HL-60 (cell line): ENCODE measurements at places on chromosomes 6 and 20.

GRCh38 chr6:26033941-26034354 is 53.3 kb upstream of the HFE start:
- DNase-seq = no peak

GRCh38 chr6:164377348-164377918 is 932.0 kb downstream of the C6orf118 start:
- DNase-seq = no peak

- no peak for DNase-seq
Measured at GRCh38 chr6:56759521-56759920, 116.8 kb upstream of the DST start.

- DNase-seq = no peak
Measured at GRCh38 chr20:48002517-48002970, 217.3 kb upstream of the SULF2 start.

- peak; percentile 82 for DNase-seq
Measured at GRCh38 chr6:13447949-13448724, 39.3 kb downstream of the GFOD1 start.

DNA sequence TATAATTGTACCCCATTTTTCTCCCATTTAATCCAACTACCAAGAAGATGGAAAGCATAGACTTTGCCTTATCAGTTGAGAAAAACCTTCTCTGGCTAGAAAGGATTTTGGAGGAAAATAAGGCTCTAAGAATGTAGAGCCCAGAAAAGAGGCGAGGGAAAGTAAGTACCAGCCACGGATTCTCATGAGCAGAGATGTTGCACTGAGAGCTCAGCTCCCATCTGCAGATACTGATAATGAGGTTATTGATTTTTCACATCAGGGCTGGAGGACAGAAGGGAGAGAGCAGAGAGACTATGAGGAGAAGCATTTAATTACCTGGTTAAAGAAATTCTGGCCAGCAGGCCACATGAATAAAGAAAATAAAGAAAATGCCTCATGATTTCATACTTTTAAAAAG is 104.4 kb upstream of the FAM184A start:
- DNase-seq = no peak

DNA sequence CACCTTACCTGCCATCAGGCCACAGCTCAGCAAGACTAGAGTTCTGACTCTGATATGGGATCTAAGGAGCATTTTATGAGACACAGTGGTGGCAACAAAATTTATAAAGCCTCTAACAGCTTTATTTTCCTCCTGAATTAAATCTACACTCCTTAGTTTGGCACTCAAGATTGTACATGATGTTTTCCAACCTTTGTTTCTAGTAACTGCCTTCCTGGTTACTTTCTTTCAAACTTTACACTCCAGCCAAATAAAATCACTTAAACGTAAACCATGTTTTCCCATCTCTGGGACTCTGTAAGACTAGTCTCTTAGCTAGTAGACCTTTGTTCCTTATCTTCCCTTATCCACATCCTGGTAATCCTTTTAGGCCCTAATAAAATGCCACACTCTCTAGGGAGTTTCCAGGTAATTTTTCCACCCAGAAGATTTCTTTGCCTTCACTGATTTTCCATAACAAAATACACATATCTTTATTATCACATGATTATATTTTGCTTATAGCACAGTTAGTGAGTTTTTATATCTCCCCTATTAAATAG is 92.1 kb downstream of the PKHD1 start:
- no peak for DNase-seq

- no peak for DNase-seq
Measured at GRCh38 chr20:11352041-11352440, 565.7 kb upstream of the BTBD3 start.

- DNase-seq = no peak
Measured at GRCh38 chr6:166809721-166810120, 146.6 kb downstream of the RNASET2 start.

- no peak for DNase-seq
Measured at GRCh38 chr20:54573838-54574237, 98.4 kb downstream of the DOK5 start.

DNA sequence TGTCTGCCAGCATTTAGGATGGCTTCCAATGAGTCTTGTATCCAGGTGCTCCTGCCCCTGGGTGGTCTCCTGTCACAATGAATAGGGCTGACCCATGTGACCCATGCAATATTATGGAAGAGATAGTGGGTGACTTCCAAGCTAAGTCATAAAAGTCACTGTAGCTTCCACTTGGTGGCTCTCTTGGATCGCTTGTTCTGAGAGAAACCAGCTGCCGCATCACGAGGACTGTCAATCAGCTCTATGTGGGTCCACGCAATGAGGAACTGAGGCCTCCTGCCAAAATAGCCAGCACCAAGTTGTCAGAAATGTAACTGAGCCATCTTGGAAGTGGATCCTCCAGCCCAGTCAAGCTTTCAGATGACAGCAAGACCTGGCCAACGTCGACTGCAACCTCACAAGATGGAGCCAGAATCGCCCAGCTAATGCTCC is 14.9 kb upstream of the MATN4 start:
- DNase-seq = peak; percentile 55

DNA sequence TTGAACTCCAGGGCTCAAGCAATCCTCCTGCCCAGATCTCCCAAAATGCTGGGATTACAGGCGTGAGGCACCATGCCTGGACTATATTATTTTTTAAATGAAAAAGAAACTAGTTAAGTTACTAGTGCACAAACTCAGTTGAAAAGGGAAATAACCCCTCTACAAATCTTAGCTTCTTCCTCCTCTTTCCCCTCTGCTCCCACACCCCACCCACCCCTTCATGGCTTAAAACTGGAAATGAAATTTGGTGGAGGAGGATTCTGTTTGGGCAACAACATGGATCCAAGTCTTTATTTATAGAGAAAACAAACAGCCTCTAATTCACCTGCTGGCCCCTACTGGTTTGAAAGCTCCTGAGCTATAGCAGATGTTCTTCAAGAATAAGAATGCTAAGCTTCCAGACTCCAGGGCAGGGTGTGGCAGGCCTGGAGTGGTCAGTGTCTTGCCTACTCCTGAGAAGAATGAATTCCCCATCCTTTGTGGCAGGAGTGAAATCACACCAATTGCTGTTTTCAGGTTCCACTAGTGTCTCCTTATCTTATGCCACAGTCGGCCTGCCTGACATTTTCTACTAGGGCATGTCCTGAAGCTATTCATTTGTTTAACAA is 73.5 kb downstream of the ZFP64 start:
- no peak for DNase-seq

- DNase-seq = no peak
Measured at GRCh38 chr20:3707508-3707899, 4.9 kb downstream of the SIGLEC1 start.

- DNase-seq = no peak
Measured at GRCh38 chr6:1801401-1801800, 191.7 kb downstream of the FOXC1 start.

DNA sequence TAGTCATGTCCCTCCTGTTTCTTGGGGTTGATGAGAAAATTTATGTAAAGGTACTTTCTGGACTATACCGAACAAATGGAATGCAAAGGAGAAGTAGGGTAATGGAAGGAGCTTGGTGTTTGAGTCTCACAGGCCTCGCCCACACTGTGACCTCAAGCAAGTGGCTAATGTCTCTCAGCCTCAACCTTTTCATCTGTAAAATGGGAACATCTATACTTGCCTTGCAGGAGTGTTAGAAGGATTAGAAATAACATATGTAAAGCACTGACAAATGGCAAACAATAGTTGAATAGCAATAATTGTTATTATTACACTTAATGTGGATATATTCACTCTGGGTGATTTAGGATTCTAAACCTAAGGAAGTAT is 8.9 kb upstream of the PKIG start:
- no peak for DNase-seq

DNA sequence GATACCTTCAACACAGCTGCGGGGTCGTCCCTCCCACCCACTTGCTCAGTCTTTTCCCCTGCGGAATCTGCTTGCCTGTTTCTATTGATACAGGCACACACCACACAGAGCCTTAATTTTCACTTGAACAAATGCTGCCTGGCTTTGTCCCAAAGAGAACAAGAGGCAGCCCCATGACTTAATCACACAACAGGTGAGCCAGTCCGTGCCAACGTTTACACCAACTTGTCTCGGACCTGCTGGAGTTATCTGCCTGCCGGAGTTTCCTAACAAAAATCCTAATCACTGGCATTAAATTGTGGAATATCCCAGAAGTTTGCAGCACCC is 186.8 kb upstream of the RREB1 start:
- no peak for DNase-seq

DNA sequence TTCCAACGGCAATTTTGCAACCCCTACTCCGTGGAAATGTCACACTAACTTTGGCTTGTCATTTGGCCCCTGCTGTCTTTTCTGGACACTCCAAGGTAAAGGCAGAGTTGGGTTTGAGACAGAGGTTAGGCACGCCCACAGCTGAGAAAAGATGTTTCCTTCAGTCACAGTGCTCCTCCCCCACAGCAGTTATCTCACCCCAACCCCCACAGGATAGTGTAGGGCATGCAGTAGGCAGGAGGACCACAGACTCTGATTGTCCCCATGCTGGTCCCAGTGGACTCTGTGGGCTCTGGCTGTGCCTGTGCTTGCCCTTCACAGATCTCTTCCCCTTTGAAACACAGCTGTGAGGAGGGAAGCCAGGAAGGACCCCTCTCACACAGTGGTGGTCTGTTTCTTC is 124.0 kb upstream of the CARMIL1 start:
- no peak for DNase-seq

DNA sequence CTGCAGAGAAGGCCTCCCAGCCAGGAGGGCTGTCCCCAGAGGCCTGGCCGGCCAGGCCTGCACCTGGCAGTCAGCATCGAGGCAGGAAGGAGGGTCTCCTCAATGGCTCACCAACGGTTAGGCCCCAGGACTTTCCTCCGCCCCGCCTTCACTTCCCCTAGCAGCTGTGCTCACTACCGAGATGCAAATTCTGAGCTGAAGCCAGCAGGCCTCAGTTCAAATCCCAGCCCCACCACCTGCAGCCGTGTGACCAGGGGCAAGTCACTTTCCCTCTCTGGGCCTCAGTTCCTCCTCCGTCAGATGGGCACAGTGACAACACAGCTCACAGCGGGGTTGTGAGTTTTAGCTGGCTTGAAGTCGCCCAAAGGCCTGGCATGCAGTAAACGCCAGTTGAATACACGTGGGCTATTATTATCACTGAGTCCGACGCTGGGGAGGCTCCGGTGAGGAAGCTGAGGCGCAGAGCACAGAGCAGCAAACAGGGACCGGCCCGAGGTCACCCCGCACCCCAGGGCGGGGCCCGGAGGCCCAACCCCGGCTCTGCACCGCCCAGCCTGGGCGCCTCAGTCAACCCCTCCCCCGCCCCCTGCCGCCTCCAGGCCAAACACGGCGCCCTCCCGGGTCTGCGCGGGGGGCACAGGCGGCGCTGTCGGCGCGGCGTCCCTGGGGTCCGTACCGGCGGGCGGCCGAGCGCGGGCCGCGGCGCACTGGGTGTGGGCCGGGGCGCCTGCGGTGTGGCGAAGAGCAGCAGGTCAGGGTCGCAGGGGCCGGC is 671 bp downstream of the E2F1 start:
- DNase-seq = peak; percentile 61

- no peak for DNase-seq
Measured at GRCh38 chr6:20877008-20877937, 343.0 kb downstream of the CDKAL1 start.

GRCh38 chr6:134117409-134117808 is 65.0 kb upstream of the SLC2A12 start:
- peak; percentile 56 for DNase-seq

- no peak for DNase-seq
Measured at GRCh38 chr20:51560042-51560441, 17.5 kb upstream of the NFATC2 start.

DNA sequence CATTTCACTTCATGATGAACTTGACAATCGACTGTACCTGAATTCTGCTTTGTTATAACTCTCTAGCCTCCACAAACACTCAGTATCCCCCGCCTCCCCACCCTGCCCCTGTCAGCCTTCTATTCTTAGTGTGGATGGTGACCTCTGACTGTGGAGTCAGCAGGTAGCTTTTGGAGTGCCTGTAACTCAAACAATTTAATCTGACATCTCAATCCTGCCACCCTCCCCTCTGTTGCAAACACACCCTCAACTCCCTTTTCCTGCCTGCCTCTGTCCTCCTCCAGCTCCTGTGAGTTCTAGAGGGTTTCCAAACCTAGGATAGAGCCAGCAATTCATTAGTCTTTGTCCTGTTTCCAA is 20.3 kb downstream of the DAAM2 start:
- DNase-seq = no peak

- no peak for DNase-seq
Measured at GRCh38 chr6:70119218-70119835, 183.6 kb downstream of the COL9A1 start.

GRCh38 chr6:148166339-148166968 is 176.2 kb upstream of the SASH1 start:
- no peak for DNase-seq

- no peak for DNase-seq
Measured at GRCh38 chr6:90109141-90109540, 187.5 kb downstream of the BACH2 start.

DNA sequence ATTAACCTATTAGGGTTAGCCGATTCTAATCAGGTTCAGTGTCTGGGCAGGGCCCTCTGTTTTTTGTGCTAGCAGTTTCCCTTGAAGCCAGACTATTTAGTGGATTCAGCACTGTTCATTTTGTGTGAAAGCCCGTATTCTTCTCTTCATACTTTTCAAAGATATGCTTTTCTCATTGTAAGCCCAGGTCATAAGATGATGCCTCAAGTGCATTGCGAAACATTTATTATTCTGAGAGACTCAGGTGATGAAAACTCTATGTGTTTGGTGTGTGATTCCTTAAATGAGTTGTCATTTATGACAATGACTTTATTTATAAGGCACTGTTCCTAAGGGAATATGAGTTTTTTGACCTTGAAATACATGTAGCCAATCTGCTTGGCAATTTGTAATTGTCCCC is 851.0 kb upstream of the FLRT3 start:
- DNase-seq = no peak

DNA sequence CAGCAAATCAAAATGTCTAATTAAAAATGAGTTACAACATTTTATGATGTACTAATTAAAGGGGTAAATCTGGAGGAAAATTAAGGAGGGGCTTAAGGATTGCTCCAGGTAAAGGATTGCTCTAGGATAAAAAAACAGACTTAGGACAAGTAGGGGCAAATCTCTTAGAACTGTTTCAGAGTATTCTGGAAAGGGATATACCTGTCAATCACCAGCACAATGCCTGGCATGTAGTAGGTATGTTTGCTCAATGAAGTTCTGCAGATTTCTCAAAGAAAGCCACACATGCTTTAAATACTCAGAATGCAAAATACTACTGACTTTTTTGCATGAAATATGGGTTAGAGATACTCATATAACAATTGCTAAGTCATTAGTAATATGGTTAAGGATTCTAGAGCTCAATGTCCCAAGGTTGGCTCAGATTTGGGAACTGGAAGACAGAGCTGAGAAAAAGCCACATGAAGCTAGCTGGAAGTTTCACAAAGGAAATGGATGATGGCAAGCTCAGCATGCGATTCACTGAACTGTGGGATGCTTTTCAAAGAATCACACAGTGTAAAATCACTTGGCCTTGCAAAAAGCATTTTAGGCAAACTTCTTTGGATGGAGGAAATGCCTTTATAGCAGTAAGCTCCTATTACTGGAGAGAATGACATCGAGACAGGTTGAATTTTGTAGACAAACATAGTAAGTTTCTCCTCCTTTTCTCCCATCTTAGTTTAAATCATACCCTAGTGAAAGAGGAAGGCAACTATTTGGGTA is 72.8 kb downstream of the MAP3K5 start:
- DNase-seq = no peak

- DNase-seq = no peak
Measured at GRCh38 chr20:15643713-15644112, 929.5 kb downstream of the KIF16B start.
